DND-41 (cell line): ENCODE measurements at places on chromosomes 11 and 22.

DNA sequence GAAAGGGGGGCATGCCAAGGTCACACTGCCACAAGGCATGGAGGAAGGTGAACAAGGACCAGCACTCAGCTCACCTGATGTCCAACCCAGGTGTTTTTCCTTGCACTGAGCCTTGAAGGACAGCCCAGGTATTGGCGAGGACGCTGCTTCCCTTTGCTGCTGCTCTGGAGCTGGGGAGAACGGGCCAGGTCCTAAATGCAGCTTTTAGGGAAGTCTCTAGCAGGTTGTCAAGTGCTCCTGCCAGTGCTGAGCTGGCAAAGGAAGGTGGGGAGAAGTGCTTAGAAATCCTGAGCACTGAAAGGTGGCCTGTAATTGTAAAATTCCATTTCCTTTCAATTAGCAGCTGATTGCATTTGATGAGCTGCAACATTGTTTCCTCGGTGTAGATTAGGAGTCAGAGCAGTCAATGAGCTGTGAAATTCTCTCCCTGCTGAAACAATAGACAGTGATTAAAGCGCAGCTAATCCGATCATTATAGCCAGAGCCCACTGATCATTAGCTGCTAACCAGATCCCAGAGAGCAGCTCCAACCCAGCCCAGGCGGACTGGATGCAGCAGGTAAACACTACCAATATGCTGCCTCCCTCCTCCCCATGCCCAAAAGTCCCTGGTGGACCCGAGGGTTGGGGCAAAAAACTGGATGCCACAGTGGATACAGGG is 507.6 kb downstream of the INSC start:
- no peak for DNase-seq

- no peak for DNase-seq
These were observed 590 bp upstream of the TSPO start for GRCh38 chr22:43150731-43151206.

DNA sequence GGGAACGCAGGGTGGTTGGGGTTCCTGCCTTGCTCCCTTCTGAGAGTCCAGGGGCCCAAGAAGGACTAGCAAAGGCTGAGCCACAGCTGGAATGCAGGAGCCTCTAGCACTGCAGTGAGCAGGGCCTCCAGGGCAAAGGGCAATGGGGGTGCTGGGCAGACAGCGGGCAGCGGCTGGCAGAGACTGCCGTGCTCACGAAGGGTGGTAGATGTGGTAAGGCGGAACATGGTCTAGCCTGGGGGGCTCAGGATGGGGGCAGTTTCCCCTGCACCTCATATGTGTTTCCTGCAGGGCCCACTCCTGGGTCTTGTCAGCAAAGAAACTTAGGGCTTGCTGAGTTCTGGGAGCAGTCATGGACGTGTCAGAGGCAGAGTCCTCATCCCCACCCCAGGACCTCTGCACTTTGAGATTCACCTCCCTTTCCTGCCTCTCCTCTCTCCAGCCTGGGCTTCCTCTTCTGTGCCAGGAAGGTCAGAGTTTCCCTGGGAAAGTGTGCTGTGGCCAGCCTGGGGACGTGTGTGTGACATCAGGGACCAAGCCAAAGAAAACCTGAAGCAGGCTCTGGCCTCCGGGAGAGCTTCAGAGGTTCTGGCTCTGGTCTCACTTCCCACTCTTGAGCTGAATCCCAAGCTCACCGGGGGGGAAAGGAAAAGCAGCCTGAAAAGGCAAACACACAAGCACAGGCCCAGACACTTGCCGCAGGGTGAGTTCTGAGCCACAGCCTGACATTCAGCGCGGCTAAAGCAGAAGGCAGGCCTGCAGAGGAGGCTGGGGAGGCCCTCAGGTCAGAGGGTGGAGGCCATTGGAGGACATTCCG is 4.4 kb downstream of the MOGAT2 start:
- DNase-seq = no peak

DNA sequence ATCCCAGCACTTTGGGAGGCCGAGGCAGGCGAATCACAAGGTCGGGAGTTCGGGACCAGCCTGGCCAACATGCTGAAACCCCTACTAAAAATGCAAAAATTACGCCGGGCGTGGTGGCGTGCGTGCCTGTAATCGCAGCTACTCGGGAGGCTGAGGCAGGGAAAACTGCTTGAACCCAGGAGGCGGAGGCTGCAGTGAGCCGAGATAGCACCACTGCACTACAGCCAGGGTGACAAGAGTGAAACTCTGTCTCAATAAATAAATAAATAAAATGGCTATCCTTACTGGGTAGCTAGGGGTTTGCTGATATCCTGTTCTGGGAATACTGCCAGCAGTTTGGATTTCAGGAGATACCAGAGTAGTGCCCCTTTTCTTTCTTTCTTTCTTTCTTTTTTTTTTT is 2.4 kb upstream of the RBM14 start:
- no peak for DNase-seq

GRCh38 chr11:62238151-62238550 is 3.9 kb upstream of the SCGB1D2 start:
- no peak for DNase-seq

DNA sequence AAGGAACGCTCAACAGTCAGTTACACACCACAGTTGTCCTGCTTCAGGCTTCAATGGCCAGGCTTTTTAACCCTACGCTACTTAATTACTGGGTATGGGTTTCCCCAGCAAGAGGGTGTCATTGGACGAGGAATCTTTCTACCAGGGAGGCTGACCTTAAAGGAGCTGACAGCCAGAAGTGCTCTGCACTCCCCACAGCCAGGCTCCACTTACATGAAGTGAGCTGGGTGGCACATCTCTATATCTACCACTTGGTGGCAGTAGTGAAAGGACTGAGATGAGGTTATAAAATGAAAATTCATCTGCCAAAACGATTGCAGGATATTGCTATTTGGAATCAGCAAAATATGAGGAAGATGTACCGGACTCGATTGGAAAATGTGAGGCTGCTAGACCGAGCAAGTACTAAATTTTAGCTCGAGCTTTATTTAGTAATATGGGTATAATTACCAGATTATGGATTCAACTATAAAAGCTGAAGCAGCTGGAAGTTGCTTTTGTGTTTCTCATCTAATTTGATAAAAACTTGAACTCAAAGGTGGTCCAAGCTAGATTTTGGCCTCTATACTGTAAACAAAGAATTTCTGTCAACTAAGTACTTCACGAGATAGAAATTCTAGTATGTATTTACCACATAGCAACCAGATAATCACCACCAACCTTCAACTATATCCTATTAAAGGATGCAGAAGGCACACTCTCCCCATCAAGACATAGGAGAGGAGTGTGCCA is 53.9 kb upstream of the CEP126 start:
- peak; percentile 31 for DNase-seq

GRCh38 chr11:110989428-110990133 is 255.9 kb upstream of the POU2AF2 start:
- no peak for DNase-seq

GRCh38 chr11:109338131-109338530 is 83.9 kb upstream of the C11orf87 start:
- DNase-seq = no peak

- DNase-seq = no peak
These were observed 71.0 kb downstream of the PARVA start for GRCh38 chr11:12448131-12448939.

- no peak for DNase-seq
These were observed 1.0 kb downstream of the PAX6 start for GRCh38 chr11:31809857-31810778.

- DNase-seq = no peak
These were observed 606.1 kb downstream of the DLG2 start for GRCh38 chr11:85021058-85021457.

GRCh38 chr22:42581762-42582716 is 28.3 kb downstream of the SERHL2 start:
- DNase-seq = peak; percentile 88

- peak; percentile 50 for DNase-seq
These were observed 16.9 kb upstream of the TCF20 start for GRCh38 chr22:42287174-42287890.

- no peak for DNase-seq
These were observed 41.1 kb downstream of the PDGFD start for GRCh38 chr11:104122836-104123235.

GRCh38 chr22:43066134-43066533 is 23.1 kb downstream of the TTLL1 start:
- no peak for DNase-seq

DNA sequence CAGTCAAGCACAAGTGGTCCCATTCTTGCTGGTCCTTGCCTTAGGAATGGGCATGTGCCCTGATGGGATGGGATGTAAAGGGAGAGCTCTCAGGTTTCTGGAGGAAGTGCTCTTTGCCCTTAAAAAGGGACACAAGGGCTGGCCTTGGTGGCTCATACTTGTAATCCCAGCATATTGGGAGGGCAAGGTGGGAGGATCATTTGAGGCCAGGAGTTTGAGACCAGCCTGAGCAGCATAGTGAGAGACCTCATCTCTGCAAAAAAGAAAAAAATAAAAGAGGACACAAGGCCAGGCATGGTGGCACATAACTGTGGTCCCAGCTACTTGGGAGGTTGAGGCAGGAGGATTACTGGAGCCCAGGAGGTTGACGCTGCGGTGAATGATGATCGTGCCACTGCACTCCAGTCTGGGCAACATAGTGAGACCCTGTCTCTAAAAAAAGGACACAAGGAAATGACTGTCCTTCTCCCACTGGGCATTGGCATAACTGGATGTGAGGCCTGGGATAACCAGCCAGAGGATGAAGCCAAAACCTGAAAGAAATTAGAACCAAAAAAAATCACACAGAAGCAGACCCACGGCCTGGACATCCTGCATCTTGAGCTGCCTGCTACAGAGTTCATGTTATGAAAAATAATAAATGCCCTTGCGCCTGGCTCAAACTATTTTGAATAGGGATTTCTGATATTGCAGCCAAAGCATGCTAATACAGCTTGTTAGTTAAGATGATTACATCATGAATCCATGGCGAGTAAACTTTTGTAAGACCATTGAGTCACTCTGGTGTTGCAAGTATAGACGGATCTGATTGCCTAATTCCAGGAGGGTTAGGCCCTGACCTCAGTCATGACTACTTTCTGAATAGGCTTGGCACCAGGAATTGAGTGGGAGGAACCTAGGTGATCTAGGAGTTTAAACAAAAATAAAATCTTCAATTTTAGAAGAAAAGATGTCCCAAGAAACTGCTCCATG is 12.9 kb upstream of the CRKL start:
- no peak for DNase-seq

- DNase-seq = no peak
These were observed 449 bp upstream of the TOM1 start for GRCh38 chr22:35299217-35299672.

DNA sequence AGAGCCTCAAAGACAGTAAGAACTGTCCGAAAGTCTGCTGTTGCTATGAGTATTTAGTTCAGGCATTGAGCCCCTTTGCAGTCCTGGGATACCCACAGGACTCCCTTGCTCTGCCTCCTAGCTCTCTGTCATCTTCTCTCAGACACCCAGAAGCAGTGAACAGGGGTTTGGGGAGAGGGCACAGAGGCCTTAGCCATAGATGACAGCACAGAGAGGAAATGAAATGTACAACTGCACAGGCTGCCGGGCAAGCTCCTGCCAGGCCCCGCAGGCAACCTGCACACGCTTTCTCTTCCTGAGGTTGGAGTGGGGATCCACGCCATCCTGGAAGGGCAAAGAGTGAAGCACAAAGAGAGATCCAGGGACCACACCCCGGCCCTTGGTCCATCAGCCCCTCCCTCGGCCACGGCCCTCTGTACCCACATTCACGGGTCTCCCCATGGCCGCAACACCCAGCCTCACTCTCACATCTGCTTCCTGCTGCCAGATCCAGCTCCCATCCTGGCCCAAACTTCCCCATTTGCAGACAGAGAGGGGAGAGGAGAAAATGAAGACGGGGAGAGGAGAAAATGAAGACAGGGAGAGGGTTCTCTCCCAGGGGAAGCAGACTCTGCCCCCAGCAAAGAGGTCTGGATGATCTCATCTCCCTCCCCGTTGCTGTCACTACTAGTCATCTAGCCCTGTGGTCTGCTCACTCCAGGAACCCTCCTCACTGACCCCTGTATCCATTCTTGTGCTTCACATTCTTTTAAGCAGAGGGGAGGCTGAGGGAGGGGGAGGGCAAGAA is 40.7 kb downstream of the CD6 start:
- DNase-seq = no peak

DNA sequence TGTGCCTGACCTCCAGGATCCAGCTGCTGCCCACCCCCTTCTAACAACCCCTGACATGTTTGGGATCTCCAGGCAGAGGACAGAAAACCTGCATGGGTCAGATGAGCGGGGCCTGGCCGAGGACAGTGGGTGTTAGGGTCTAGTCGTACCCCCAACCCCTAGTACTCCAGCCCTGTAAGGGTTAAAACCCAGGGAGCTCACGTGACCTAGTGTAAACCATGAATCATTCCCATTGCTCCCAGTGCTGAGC is 89.1 kb upstream of the CRYBB3 start:
- no peak for DNase-seq

- DNase-seq = no peak
These were observed 8.5 kb downstream of the FHIP1B start for GRCh38 chr11:6225896-6226295.

- DNase-seq = peak; percentile 88
These were observed 18.0 kb downstream of the CREB3L1 start for GRCh38 chr11:46295312-46296058.

DNA sequence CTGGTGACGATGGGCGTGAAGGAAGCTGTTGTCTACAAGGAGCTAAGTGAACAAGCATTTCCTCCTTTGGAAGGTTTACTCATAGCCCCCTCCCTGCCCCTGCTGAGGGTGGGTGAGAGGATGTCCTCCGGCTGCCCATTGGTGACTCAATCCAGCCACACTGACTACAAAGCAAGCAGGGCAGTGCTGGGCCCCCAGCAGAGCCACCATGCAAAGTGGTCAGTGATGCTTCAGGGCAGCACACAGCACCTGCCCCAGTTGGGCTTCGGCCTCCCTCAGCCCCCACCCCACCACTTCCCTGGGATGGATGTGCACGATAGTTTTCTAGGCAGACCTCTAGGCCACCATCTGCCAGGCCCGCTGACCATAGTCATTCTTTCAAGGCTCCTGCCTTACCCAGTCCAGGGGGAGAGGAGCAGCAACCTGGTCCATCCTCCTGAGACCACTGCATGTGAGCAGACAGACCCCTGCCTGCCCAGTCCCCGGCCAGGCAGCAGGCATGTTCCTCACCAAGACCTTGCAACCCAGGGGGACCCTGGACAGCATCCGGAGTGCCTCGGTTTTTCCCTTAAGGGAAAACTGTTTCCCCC is 125.1 kb downstream of the BCR start:
- no peak for DNase-seq

GRCh38 chr11:107804211-107804610 is 54.4 kb downstream of the SLC35F2 start:
- DNase-seq = no peak

- DNase-seq = no peak
These were observed 49.5 kb downstream of the OR2AT4 start for GRCh38 chr11:75047191-75047590.

DNA sequence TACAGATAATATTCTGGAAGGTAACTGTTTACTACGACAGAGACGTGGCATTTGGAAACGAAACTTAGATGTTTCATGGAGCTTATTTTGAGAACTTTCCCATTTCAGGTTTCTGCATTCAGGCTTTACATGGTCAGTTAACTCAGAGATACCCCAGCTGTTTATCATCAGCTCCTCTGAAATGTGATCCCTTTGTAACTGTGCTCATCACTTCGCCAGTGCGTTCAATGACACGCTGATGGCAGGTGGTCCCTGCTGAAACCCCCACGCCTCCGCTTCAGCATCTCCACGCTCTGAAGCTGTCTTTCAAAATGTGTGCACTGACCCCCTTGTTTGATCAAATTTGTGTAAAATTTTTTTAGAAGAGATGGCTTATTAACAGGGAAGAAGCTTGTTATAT is 30.5 kb downstream of the ALG12 start:
- no peak for DNase-seq

- no peak for DNase-seq
These were observed 102.7 kb downstream of the COMMD9 start for GRCh38 chr11:36186340-36187175.
